Stimulated activated naive B cell treated with anti-CD40 and anti-IgM and Interleukin-4, amounts not matched to agents 10 μg/mL and 1 μg/mL and 100 μg/mL, for 72 hours (primary cell): ENCODE measurements at places on chromosomes 12 and 14.

GRCh38 chr12:42090899-42091298 lies 53.8 kb downstream of the GXYLT1 start:
- H3K27me3 ChIP-seq, result no peaks in the 10 kb centered on the region
- H3K36me3 ChIP-seq, result peaks cover 40% of the 10 kb centered on the region
- H3K4me3 ChIP-seq, result no peak overlapping the region
- H3K4me1 ChIP-seq, result peaks cover 6% of the 10 kb centered on the region
- H3K27ac ChIP-seq, result no peak overlapping the region
- no peak for DNase-seq

GRCh38 chr14:90677484-90678050 lies 138.7 kb downstream of the TTC7B start:
- no peak overlapping the region for H3K4me3 ChIP-seq
- H3K36me3 ChIP-seq, result no peaks in the 10 kb centered on the region
- H3K27me3 ChIP-seq, result no peaks in the 10 kb centered on the region
- no peak for DNase-seq
- peak overlapping the region; percentile 65 for H3K27ac ChIP-seq
- peaks cover 6% of the 10 kb centered on the region for H3K4me1 ChIP-seq

DNA sequence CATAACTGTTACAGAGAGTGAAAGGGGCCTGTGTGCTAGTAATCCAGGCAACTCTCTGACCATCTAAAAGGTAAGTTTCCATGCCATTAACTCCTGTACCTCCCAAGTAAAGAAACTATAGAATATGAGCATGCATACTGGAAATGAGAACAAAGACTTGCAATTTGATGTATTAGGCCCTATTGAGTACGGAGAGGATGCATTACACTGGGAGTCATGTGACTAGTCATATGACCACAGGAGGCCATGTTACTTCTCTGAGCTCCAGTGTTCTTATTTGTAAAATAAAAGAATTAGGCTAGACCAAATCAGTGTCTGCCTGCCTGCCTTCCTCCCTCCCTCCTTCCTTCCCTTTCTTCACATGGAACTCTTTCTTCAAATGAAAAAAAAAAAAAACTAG lies 440.1 kb upstream of the CCDC196 start:
- no peak overlapping the region for H3K27ac ChIP-seq
- DNase-seq, result no peak
- peaks cover 8% of the 10 kb centered on the region for H3K27me3 ChIP-seq
- H3K4me1 ChIP-seq, result no peaks in the 10 kb centered on the region
- H3K4me3 ChIP-seq, result no peak overlapping the region

DNA sequence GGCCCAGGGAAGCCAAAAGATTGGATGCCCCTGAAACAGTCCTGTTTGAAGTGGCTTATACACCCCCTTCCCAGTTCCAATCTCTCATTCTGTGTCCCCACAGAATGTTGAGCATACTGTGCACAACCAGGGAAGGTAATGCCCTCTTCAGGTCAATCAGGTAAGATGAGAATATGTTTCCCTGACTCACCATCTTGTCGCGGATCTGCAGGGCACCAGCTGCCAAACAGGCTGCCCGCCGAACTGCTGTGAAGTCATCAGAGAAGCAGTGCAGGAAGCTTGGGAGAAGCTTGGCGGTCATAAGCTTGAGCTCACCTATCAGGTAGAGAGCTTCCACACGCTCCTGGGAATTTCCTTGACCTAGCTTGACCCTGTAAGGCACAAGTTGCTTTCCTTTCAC lies 9.6 kb downstream of the RIOX1 start:
- peaks cover 13% of the 10 kb centered on the region for H3K36me3 ChIP-seq
- H3K27ac ChIP-seq, result no peak overlapping the region

DNA sequence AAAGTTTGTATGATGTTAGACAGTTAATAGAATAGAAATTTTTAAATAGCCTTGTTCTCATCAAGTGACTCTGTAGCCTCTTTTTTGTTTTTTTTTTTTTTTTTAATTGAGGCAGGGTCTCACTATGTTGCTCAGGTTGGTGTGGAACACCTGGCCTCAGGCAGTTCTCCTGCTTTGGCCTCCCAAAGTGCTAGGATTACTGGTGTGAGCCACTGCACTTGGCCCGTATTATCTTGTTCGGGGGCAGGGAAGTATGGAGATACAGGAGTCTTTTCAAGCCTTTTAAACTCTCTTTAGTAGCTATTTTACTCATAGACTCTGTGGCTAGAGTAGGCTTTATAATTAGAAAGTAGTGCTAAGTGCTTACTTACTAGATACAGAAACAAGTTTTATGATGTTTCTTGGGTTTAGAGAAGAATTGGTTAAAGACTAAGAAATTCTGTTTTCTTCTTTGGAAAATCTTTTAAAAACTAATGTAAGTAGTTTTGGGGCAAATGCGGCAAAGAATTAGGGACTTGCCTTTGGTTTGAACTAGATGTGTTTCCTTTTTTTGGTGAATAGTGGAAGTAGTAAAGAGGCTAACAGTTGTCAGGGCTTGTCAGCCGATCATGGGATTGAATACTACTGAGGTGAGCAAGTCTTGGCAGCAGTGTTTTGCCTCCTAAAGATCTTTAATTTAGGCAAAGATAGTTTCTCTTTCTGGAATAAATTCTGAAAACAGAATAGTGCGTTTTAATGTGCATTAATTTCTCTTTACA lies 31.3 kb downstream of the FBXO34 start:
- H3K27ac ChIP-seq, result no peak overlapping the region
- H3K4me1 ChIP-seq, result peaks cover 16% of the 10 kb centered on the region
- H3K4me3 ChIP-seq, result no peak overlapping the region
- peaks cover 17% of the 10 kb centered on the region for H3K36me3 ChIP-seq

- H3K36me3 ChIP-seq, result peaks cover 35% of the 10 kb centered on the region
- H3K4me1 ChIP-seq, result peaks cover 10% of the 10 kb centered on the region
- no peak for DNase-seq
- no peak overlapping the region for H3K4me3 ChIP-seq
Measured at GRCh38 chr14:64928239-64929013, 14.1 kb downstream of the GPX2 start.

DNA sequence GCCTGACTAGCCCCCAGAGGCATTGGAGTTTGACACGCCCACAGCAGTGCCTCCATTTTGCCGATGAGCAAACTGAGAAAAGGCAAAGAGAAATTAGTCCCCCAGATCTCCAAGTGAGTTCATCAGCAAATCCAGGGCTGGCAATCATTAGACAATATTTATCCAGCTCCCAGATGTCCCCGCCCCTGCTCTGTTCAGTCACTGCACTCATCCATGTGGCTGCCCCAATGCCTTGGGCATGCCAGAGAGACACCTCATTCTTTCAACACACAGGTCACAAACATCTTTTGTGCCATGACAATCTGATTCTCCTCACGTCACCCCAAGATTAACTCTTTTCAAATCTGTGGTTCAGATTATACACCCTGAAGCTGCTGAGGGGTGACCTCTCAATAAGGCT lies 43.5 kb downstream of the DPF3 start:
- no peak overlapping the region for H3K4me3 ChIP-seq
- peaks cover 9% of the 10 kb centered on the region for H3K36me3 ChIP-seq
- no peak for DNase-seq
- no peak overlapping the region for H3K27ac ChIP-seq
- no peaks in the 10 kb centered on the region for H3K27me3 ChIP-seq

GRCh38 chr14:40694023-40694422 lies 912.7 kb upstream of the LRFN5 start:
- no peak overlapping the region for H3K27ac ChIP-seq
- no peaks in the 10 kb centered on the region for H3K4me1 ChIP-seq
- no peaks in the 10 kb centered on the region for H3K27me3 ChIP-seq
- H3K36me3 ChIP-seq, result no peaks in the 10 kb centered on the region
- no peak for DNase-seq

DNA sequence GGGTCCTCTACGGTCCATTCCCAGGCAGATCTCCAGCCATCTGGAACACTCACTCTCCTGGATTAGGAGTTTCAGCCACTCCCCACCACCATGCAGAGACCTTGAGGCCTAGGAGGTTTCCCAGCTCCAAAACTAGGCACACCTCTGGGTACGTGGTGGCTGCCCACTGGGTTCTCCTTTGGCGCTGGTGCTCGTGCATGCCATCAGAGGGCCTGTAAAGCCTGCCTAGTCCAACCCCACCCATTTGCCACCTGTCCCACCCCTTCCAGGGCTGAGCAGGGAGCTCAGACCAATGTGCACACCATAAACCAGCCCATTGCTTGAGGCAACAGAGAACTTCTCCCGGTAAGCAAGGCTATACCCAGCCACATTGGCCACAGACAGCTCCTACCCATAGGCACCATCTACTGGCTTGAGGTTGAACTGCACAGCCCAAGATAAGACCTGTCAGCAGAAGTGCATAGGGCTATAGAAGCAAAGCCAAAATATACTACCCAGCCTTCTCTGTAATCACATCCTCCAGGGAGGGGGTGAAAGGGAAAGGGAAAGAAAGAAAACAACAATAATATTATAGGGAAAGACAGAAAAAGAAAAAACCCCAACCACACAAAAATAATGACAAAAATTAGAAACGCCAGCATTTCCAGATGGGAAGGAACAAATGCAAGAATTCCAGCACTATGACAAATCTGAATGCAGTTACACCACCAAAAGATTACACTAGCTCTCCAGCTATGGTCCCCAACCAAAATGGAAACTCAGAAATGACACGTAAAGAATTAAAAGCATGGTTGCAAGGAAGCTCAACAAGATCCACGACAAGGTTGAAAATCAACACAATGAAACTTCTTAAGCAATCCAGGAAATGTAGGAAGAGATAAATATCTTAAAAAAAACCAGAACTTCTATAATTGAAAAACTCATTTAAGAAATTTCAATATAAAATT lies 111.9 kb upstream of the CCDC175 start:
- no peaks in the 10 kb centered on the region for H3K36me3 ChIP-seq
- no peaks in the 10 kb centered on the region for H3K4me1 ChIP-seq
- no peak overlapping the region for H3K4me3 ChIP-seq
- peak; percentile 36 for DNase-seq
- H3K27me3 ChIP-seq, result peaks cover 24% of the 10 kb centered on the region

- H3K27me3 ChIP-seq, result no peaks in the 10 kb centered on the region
- peaks cover 6% of the 10 kb centered on the region for H3K4me1 ChIP-seq
Measured at GRCh38 chr12:102513272-102513671, 32.9 kb upstream of the IGF1 start.

DNA sequence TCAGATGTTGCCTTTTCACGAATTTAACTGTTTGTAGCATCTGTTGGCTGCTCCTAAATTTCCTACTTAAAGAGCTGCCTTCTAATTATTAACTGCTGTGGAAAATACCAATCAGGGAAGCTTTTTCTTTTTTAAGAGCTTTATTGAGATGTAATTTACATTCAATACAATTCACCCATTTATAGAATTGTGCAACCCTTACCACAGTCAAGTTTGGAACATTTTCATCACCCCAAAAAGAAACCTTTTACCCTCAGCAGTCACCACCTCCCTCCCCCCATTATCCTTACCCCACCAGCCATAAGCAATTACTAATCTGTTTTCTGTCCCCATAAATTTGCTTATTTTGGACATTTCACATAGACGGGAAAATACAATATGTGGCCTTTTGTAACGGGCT lies 1.4 kb downstream of the PCNX4 start:
- no peak for DNase-seq
- H3K27ac ChIP-seq, result peak overlapping the region; percentile 97
- peaks cover 42% of the 10 kb centered on the region for H3K4me1 ChIP-seq
- peak overlapping the region; percentile 90 for H3K4me3 ChIP-seq
- H3K27me3 ChIP-seq, result no peaks in the 10 kb centered on the region
- peaks cover 14% of the 10 kb centered on the region for H3K36me3 ChIP-seq

DNA sequence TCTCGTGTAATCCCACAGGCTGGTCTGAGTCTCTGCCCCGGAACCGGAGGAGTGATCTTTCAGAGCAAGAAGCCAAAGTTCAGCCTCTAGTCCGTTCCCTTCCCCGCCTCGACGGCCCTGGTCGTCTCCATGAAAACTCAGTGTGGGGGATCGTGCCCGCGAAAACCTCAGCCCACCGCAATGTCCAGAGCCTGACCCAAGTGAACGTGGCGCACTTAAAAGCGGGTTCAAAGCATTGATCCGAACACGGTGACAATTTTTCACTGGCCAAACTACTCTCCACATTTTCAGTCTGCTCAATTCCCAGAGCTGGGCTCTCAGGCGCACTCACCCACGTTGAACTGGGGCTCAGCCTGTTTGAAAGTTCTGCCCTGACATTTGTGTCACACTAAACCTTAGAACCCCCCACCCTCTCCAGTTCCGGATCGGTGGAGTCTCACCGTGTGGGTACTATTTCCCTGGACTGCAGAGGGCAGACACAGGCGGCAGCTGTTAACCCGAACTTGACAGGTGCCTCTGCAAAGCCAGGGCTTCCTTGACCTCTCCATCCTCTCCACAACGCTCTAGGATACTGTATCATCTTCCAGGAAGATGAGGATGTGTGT lies 886 bp upstream of the PRICKLE1 start:
- peaks cover 17% of the 10 kb centered on the region for H3K4me1 ChIP-seq
- no peaks in the 10 kb centered on the region for H3K36me3 ChIP-seq
- peak overlapping the region; percentile 81 for H3K4me3 ChIP-seq
- peaks cover 62% of the 10 kb centered on the region for H3K27me3 ChIP-seq

DNA sequence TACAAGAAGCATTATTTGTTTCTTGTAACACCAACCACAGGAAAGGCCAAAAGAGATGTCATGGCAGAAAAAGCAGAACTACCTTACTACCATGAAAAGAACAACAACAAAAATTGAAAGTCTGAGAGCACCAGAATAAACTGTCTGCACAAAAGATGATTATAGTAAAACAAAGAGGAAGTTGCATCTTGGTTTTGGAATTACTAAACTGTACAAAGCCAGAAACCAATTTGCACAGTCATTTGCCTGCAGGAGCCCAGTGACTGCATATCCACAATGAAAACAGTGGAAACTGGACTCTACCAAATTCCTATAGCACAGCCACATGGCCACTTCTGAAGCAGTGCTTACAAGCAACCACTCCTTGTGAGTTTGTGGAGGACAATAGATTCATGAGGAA lies 276.2 kb downstream of the SSPN start:
- H3K27me3 ChIP-seq, result no peaks in the 10 kb centered on the region
- H3K4me1 ChIP-seq, result peaks cover 26% of the 10 kb centered on the region
- H3K36me3 ChIP-seq, result peaks cover 4% of the 10 kb centered on the region

- DNase-seq, result no peak
- peaks cover 19% of the 10 kb centered on the region for H3K4me1 ChIP-seq
- no peaks in the 10 kb centered on the region for H3K36me3 ChIP-seq
- H3K27ac ChIP-seq, result no peak overlapping the region
Measured at GRCh38 chr14:91577632-91578233, 67.6 kb upstream of the PPP4R3A start.

- no peaks in the 10 kb centered on the region for H3K4me1 ChIP-seq
- no peaks in the 10 kb centered on the region for H3K27me3 ChIP-seq
- H3K27ac ChIP-seq, result no peak overlapping the region
Measured at GRCh38 chr14:96304956-96305355, 48.9 kb downstream of the BDKRB1 start.

- H3K36me3 ChIP-seq, result no peaks in the 10 kb centered on the region
- H3K4me3 ChIP-seq, result no peak overlapping the region
- no peak for DNase-seq
Measured at GRCh38 chr12:44763021-44763420, 113.1 kb downstream of the NELL2 start.

DNA sequence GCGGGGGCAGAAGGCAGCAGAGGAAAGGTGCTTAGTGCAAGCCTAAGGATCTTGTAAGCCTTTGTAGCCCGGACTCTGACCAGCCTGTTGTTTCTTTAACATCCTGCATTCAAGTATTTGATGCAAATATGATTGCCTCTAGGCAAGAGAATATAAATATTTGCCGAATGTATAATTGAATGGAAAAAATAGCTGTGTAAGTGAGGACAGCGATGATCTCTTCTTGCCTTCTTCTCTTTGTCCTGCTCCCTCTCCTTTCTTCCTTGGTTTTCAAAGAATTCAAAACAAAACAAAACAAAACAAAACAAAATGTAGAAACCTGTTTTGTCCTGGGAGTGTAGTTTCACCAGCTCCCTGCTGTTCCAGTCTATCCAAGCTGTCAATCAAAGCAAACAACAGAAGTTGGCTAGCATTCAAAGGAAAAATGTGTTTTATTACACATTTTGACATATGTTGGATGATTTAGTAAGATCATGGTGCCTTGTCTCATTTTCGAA lies 74.9 kb upstream of the CPM start:
- H3K27ac ChIP-seq, result no peak overlapping the region
- no peaks in the 10 kb centered on the region for H3K36me3 ChIP-seq
- peaks cover 13% of the 10 kb centered on the region for H3K27me3 ChIP-seq
- peaks cover 13% of the 10 kb centered on the region for H3K4me1 ChIP-seq
